ENCODE measurements at places on chromosomes 11 and 22.

DNA sequence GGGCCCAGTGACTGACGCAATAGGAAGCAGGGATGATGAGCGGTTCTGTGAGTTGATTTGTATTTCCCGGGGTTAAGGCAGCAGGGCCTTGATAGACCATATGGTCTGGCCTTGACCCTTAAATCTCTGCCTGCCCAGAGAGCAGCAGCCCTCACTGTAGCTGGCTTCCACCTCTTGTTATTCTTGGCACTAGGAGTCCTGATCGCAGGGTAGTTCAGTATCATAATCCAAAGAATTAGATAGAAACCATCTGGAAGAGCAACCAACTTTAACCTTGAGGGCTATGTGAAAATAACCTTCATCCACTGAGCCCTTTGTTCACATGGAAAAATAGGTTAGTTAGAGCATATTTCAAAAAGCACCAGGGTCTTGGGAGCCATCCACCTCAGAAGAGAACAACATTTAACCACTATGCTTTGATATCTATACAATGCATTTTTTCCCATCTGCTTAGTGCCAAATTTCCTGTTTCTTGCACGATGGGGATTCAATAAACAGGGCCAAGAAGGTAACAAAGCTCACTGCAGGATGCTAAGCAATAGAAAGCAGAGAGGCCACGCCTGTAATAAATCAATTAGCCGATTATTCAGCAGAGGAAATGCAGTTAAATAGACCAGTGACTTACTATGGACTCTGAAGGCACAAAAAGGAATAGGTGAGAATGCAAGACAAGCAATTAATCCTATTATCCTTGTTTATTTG lies 761.3 kb downstream of the OPCML start:
- no peak for DNase-seq

- no peak for DNase-seq
Observed at GRCh38 chr11:37817727-37818270, 1219.8 kb upstream of the RAG2 start.

DNA sequence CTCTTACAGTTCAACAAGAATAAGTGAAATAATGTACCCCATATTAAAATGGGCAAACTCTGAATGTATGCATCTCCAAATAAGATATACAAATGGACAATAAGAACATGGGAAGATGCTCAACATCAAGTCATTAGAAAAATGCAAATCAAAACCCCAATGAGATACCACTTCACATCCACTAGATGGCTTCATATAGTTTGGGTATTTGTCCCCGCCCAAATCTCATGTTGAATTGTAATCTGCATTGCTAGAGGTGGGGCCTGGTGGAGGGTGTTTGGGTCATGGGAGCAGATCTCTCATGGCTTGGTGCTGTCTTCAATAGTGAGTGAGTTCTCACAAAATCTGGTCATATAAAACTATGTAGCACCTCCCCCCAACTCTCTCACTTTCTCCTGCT lies 5.7 kb downstream of the MPZL2 start:
- DNase-seq = no peak

DNA sequence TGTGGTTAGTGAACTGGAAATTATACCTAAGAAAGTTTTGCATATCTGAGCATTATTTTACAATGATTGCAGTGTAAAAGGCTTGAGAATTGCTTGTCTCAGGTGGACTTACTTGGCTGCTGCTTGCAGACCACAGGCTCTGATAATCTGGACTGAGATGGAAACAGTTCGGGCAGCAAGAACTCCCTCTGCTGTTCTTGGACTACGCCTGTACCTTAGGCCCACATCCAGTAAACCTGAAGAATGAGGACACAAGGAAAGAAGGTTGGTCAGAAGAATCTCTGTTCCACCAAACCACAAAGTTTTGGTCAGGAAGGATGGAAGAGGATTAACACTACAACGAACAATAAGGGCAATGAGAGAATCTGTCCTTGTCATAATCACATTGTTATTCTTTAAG lies 80.1 kb downstream of the C2CD3 start:
- no peak for DNase-seq

GRCh38 chr11:113247966-113248365 lies 66.4 kb upstream of the TTC12 start:
- DNase-seq = no peak
